ENCODE measurements at places on chromosomes 3 and 15. TPM values are rescaled to one million over a fixed set of nuclear protein-coding genes. Genes with fewer than 3 reads are reported as not detected.

GRCh38 chr15:25887870-25888269 lies 24.7 kb upstream of the ATP10A start:
- no peak for DNase-seq

- no peak for DNase-seq
Measured at GRCh38 chr3:8595695-8596115, 48.9 kb downstream of the SSUH2 start.

GRCh38 chr3:40923143-40923542 lies 276.2 kb upstream of the CTNNB1 start:
- no peak for DNase-seq

GRCh38 chr3:160106905-160107861 lies 118.0 kb upstream of the C3orf80 start:
- DNase-seq: no peak

- DNase-seq: peak; percentile 85
Measured at GRCh38 chr3:40179016-40179415, 130.5 kb upstream of the EIF1B start.

DNA sequence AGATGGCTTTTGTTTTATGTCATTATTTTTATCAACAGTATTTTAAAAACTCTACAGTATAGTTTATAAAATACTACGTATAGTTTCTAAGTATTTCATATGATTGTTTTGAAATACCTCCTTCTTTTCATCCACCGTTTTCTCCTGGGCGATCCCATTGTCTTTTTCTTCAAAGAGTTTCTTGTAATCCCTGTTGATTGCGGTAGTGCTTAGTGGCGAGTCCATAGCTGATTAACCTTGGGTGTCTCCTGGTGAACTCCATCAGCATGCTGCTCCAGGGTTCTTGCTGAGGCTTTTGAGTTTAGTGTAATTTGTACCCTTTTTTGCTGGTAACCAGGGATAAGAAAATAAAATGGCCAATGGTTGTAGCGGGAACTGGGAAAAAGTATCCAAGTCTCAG lies 3.6 kb downstream of the PIAS1 start:
- no peak for DNase-seq

GRCh38 chr3:32297366-32297765 lies 58.9 kb downstream of the CMTM8 start:
- peak; percentile 51 for DNase-seq

DNA sequence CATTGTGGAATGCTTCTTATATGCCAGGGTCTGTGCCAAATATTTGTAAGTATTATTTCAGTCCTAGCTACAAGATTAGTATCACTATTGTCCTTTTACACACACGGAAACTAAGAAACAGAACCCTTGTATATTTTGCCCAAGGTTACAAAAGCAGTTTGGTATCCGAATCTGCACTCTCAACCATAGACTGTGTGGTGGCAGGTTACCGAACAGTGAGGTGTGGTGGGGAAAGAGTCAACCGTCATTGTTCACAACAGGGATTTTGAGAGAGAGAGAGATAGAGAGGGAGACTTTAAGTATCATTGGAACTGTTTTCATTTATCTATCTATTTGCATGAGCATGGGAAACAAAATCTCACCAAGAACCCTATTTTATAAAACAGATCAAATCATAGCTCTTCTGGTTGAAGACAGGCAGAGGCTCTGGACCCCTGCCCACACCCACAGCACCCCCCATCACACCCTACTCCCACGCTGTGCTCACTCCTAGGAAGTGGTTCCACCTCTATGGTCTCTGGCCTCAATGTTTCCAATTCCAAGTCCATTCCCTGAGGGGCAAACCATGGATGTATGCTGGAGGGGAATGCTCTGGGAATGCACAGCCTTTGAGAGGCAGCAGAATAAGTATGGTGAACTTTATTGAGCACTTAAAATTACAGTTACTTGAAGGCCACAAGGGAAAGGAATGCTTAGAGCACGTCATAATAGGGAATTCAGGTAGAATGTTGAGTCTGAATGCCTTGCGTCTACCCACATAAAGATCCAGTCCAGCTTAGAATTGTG lies 69.0 kb downstream of the ARHGAP31 start:
- no peak for DNase-seq

- no peak for DNase-seq
Measured at GRCh38 chr3:113454057-113454456, 12.8 kb upstream of the CFAP44 start.

Gene ASB14
- total RNA-seq: not detected

Gene LINGO1
- total RNA-seq: not detected

Gene VPS39
- 141 TPM for total RNA-seq
